Non-pigmented ciliary epithelial cell (primary cell): ENCODE measurements at places on chromosomes 1 and 21.

- no peak for DNase-seq
Observed at GRCh38 chr1:7266561-7266960, 481.3 kb downstream of the CAMTA1 start.

DNA sequence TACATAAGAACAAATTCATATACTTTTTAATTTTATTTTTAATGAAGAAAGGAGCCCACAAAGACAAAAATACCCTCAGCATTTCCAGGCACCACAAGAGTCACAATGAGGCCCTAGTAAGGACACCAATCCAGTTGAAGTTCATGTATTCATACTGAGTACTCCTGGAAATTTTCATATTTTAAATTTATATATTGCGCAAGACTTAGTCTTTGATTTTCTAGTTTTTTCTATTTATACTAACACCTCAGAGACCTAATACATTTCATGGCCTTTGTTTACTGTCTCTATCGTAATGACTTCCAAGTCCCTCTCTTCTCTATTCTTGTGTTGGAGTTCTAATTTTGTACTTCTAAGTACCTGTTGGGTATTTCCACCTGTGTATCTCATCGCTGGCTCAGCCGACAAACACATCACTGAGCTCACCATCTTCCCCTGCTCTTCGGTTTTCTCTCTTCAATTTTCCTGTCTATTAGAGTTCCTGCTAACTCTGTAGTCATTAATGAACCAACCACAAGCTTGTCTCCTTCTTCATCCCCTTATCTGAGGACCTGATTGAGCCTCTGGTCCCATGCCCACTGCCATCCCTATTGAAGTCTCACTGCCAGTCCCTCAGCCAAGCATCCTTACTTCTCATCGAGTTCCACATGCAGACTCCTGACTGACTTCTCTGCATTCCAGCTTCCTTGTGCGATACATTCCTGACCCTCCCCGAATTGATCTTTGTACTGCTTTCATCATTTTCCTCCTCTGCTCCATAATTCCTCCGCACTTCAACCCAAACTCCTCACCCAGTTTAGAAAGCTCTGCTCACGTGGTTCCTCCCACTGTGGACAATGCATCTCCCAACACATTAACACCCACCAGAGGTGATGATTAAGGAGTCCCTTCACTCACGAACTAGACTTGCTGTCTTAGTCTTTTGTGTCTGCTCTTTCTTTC lies 17.3 kb upstream of the IRF2BP2 start:
- no peak for DNase-seq

DNA sequence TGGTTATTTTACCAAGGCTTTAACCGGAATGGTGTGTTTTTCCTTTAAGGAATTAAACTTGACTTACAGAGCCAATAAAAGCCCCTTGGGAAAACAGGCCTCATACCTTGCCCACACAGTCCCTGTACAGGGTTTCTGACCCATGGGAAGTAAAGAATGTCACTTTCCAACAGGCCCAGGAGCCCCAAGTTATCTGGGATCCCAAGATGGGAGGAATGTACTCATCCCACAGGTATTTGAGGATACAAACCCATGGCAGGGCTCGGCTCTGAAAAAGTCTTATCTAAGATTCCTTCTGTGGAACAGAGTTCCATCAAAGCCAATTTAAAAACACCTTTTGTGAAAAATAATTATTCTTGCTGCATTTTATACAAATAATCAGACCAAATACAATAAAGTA lies 15.3 kb upstream of the COX20 start:
- no peak for DNase-seq

DNA sequence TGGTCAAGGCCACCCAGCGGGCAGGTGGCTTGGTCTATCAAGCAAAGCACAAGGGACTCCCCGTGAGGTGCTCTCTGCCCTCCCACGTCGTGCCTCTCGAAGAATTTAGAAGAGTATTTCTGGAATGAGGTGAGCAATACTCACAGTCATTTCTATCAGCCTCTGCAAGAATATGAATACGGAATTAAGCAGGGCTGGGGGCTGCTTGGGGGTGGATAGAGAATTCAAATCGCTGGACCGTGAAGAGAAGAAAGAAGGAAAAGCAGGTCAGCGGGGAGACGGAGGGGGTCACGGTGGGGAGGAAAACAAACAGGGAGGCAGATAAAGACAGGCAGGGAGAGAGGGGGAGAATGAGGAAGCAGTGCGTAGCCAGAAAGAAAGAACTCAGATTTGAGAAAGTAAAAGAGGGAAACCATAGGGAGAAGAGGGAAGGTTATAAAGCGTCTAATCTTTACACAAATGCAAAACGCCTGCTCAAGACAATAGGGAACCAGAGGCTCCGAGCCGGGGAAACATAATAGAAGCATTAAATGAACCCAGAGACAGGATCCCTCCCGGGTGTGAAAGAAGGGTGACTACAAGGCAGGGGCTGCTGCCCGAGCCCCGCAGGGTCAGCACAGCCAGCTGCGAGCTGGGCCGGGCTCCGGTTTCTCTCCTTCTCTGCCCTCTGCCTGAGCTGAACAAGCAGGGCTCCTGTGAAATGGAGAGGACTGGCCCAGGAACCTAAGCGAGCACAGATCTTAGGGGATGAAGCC lies 2.1 kb upstream of the EDN2 start:
- DNase-seq: no peak

DNA sequence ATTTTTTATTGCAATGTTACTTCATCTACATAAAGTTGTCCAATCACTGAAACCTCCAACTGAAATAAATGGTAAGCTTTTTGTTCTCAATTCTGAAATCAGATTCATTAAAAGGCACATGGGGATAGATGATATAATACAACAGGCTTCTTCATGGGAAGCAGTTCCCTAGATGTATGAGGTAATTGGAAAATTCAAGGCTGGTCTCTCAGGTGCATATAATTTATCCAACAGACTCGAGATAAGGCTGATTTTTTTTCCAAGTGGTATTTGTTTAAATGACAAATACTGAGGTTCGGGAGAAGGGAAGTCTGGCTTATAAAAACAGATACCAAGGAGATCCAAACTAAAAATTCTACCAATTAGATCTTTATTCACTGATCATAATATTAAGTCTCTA lies 14.2 kb downstream of the TRIM45 start:
- DNase-seq: no peak
